Stimulated activated CD4-positive, alpha-beta T cell treated with anti-CD3 and anti-CD28 coated beads, Interleukin-15, amount 100 ng/mL, for 1 hour (primary cell): ENCODE measurements at places on chromosomes 6 and 20.

GRCh38 chr6:119879731-119880130 is 530.2 kb upstream of the MAN1A1 start:
- DNase-seq, result no peak

GRCh38 chr6:2918936-2919335 is 15.8 kb upstream of the SERPINB9 start:
- no peak for DNase-seq

GRCh38 chr20:35279040-35279439 is 1.1 kb upstream of the MMP24OS start:
- no peak for DNase-seq

DNA sequence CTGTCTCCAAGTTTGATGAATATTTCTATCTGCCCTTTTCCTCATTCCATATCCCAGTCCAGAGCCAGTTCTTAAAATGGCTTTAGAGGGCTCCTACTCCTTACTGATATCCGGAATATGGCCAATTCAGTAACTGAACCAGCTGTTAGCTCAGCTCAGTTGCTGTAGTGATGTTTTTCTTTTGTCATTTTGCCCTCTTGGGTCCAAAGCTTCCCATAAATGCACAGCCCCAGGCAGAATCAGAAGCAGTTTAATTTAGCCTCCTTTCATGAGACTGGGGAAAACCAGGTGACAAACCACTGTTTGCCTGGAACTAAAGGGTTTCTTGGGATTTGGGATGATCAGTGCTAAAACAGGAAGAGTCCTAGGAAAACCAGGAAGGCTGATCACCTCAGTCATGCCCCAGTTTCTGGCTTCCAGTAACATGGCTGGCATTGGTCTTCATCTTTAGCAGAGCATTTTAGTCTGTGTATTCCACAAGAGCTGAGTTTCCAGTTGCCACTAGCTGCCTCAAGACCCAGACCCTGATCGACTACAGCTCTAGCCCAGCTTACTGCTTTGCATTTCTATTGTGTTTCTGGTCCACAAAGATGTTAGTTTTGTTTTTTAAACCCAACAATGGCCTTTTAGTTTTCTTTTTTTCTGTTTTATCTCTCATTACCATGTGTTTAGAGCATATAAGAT is 40.6 kb upstream of the REV3L start:
- DNase-seq, result no peak

- DNase-seq, result no peak
These were observed 19.4 kb upstream of the TUBB2A start for GRCh38 chr6:3176562-3177355.

- DNase-seq, result no peak
These were observed 700.5 kb downstream of the TENT5A start for GRCh38 chr6:81051952-81052351.

- no peak for DNase-seq
These were observed 1.9 kb upstream of the EBF4 start for GRCh38 chr20:2690718-2691117.

DNA sequence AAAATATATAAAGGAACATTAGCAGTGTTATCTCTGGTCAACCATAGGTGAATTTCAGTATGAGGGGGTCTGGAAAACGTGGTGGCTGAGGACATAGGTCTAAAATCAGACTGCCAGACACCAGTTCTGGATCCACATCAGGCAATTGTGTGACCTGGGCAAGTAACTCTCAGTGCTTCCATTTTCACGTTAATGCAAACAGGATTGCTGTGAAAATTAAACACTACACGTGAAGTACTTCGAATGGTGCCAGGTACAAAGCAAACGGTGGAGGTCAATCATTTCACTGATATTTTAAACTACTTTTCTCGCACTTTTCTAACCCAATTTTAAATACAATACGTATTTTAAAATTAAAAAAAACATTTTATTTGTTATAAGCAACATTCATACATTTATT is 315.7 kb downstream of the TRDN start:
- no peak for DNase-seq
